GM23248 (cell line): ENCODE measurements at places on chromosomes 6 and 20. TPM values are rescaled to one million over a fixed set of nuclear protein-coding genes. Genes with fewer than 3 reads are reported as not detected.
A peak's percentile ranks its signal among the peaks of the same experiment; 100 is the strongest.

DNA sequence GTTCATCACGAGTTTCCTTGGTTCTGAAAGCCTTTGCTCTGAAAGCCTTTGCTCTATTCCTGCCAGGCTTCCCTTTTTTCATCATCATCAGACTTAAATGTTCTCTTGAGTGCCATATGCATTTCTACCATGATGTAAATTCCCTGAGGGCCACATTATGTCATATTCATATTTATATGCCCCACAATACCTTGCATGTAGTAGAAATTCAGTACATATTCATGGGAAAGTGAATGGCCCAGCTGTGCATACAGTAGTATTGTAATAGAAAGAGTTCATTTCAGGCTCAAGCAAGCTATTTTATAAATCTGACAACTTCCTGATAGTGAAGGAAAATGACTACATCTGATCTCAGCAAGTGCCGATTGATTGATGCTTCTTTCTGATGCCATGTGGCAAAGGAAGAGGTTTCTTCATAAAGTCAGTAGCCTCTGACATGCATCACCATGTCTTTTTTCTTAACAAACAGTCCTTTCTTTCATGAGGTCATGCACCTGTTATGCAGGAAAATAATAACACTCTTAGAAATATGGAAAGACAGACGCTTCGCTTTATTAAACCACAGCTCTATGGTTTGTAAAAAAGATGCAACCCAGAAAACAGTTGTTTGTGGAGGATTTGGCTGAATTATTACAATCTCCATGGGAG, 308.7 kb downstream of the SAMD5 start:
- H3K4me3 ChIP-seq, result no peak overlapping the region
- DNase-seq, result no peak
- H3K27me3 ChIP-seq, result no peaks in the 10 kb centered on the region
- H3K36me3 ChIP-seq, result no peaks in the 10 kb centered on the region

The PPIL4 gene
- polyA plus RNA-seq, result 43.0 and 43.5 TPM in 2 replicates

- H3K36me3 ChIP-seq, result no peaks in the 10 kb centered on the region
- H3K27ac ChIP-seq, result no peak overlapping the region
- peak overlapping the region; percentile 61 for H3K4me3 ChIP-seq
- peak; percentile 52 for DNase-seq
- H3K27me3 ChIP-seq, result no peaks in the 10 kb centered on the region
Measured at GRCh38 chr20:36887752-36888090, 11.8 kb downstream of the TLDC2 start.

The PLA2G7 gene
- polyA plus RNA-seq, result not detected in 2 replicates

DNA sequence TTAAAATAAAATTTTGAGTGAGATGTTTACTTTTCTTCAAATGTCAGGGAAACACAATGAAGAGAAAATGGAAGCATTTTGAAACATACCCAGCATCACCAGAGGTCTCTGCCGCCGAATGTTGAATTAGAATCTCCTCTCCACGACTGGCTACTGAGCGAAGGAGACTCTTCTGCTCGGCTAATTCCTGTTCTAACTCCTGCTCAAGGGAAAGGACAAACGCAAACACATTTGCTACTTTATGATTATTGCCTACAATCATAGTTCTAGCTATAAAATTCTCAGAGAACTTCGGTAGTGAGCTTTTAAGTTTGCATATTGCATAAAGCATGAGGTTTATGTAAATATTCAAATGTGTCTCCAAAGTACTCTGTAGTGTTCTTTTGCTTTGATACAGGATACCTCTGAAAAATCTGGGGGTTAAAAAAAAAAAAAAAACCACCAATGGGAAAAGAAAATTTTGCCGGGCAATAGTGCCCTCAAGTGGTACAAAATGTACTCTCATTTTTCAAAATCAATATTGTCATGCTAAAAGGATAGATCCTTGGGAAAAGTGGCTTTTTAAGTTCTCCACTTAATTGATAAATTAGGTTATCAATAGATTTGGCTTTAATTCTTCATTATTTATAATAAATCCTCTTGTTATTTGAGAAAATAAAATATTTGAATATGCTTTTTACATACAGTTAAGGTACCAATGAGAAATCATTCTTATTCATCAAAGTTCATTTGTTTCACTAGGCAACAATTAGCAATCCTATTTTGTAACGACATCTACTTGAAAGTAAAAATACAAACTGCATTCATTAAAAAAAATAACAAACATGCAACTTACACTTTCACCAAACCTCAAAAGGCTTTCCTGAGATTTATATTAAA, 369.0 kb downstream of the SYNE1 start:
- peaks cover 41% of the 10 kb centered on the region for H3K4me1 ChIP-seq
- H3K27me3 ChIP-seq, result no peaks in the 10 kb centered on the region
- no peak overlapping the region for H3K4me3 ChIP-seq
- peak; percentile 50 for DNase-seq
- H3K27ac ChIP-seq, result no peak overlapping the region

The AVP gene
- not detected in 2 replicates for polyA plus RNA-seq

DNA sequence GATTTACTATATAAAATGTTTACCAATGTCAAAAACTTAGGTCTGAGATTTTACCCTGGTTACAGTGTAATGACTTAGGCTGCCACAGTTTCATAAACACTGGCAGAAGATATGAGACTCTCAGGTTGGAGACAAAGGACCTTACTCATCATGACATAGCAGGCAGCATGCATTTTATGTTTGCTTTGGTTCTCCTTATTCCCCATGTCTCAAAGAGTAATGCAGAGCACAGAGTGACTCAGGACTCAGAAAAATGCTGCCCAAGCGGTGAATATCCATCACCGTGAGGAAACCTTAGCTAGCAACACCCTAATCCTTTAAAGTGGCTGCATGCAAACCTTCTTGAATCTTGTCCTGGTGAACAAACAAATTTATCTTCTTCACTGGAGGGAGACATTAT, 112.1 kb upstream of the EYS start:
- no peak for DNase-seq
- H3K27me3 ChIP-seq, result no peaks in the 10 kb centered on the region
- no peak overlapping the region for H3K4me3 ChIP-seq
- H3K36me3 ChIP-seq, result no peaks in the 10 kb centered on the region
- no peak overlapping the region for H3K27ac ChIP-seq

The CST3 gene
- 782 and 784 TPM in 2 replicates for polyA plus RNA-seq

GRCh38 chr6:142474531-142475289, 172.9 kb downstream of the ADGRG6 start:
- peaks cover 5% of the 10 kb centered on the region; the same call in 1 of the 2 replicates for H3K4me1 ChIP-seq
- H3K4me3 ChIP-seq, result 0 out of 2 replicates have a peak overlapping the region, but pooled peaks have one; percentile 3
- H3K27me3 ChIP-seq, result no peaks in the 10 kb centered on the region
- H3K36me3 ChIP-seq, result no peaks in the 10 kb centered on the region
- DNase-seq, result peak; percentile 65

- no peaks in the 10 kb centered on the region for H3K27me3 ChIP-seq
- H3K27ac ChIP-seq, result peak overlapping the region; percentile 80
- DNase-seq, result peak; percentile 37
- H3K36me3 ChIP-seq, result no peaks in the 10 kb centered on the region
- H3K4me3 ChIP-seq, result peak overlapping the region; percentile 75
- peaks cover 14% of the 10 kb centered on the region; the same call in 1 of the 2 replicates for H3K4me1 ChIP-seq
Measured at GRCh38 chr6:100465701-100466409, 1.1 kb upstream of the SIM1 start.

The PCSK2 gene
- polyA plus RNA-seq, result not detected in 2 replicates

DNA sequence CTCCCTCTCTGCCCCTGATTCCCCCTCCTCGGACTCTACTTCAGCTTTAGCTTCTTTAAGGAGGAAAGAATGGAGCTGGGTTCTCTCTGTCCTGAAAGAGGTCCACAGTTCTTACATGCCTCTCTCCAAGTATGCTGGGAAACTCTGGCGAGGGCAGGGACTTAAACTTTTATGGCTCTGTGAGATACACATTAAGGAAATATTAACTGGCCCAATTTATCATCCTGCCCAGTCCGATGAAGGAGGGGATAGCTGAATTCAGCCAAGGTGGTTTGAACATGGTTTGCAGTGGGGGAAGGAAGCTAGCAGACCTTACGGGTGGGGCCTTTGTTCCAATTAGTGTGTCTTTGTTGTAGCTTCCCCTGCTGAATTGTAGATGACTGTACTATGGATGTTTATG, 121.7 kb downstream of the EYA4 start:
- no peak overlapping the region for H3K27ac ChIP-seq
- H3K36me3 ChIP-seq, result no peaks in the 10 kb centered on the region
- H3K27me3 ChIP-seq, result no peaks in the 10 kb centered on the region; the same call in 1 of the 2 replicates
- no peak for DNase-seq

The PLN gene
- polyA plus RNA-seq, result 0.49 TPM in 1 of 2 replicates, not detected in the other

DNA sequence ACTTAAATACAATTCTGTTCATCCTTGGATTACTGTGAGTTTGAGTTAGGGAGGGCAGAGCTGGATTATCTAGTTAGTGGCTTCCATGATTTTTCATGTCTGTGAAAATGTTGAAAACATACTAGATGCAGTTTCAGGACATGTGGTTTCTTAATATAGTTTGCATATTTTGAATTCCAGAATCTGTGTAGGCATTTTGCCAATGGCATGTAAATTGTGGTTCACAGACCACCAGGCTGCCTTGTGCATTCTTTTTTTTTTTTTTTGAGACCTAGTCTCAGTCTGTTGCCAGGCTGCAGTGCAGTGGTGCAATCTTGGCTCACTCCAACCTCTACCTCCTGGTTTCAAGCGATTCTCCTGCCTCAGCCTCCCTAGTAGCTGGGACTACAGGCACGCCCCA, 42.8 kb downstream of the CDC5L start:
- peaks cover 25% of the 10 kb centered on the region for H3K36me3 ChIP-seq
- H3K27ac ChIP-seq, result no peak overlapping the region
- H3K4me3 ChIP-seq, result no peak overlapping the region
- no peak for DNase-seq

DNA sequence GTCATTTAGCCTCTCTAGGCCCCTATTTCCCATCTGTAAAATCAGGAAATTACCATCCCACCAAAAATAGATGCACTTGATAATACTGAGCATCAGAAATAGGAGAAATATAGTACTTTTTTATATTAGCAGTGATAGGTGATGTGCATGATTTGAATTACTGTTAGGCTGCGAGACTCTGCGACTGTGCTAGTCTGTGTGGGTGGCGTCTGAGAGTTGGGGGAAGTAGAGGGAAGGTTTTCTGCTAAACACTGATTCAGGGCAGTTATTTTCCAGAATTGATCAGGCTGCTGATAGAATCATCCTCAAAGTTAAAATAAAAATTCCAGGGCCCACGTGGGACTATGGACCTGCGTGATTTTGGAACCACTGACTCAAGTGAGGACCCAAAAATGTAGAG, 60.4 kb upstream of the ARMH2 start:
- no peak for DNase-seq
- no peaks in the 10 kb centered on the region for H3K36me3 ChIP-seq

The DEF6 gene
- polyA plus RNA-seq, result 1.3 and 1.7 TPM in 2 replicates

- no peak overlapping the region for H3K27ac ChIP-seq
- H3K4me3 ChIP-seq, result no peak overlapping the region
- H3K36me3 ChIP-seq, result no peaks in the 10 kb centered on the region
- DNase-seq, result no peak
- no peaks in the 10 kb centered on the region for H3K27me3 ChIP-seq
- H3K4me1 ChIP-seq, result no peaks in the 10 kb centered on the region
Measured at GRCh38 chr6:23319582-23319981, 750.2 kb downstream of the HDGFL1 start.

GRCh38 chr6:105539911-105540310, 137.0 kb upstream of the PREP start:
- H3K4me1 ChIP-seq, result no peaks in the 10 kb centered on the region
- DNase-seq, result peak; percentile 14
- no peak overlapping the region for H3K27ac ChIP-seq
- no peaks in the 10 kb centered on the region for H3K27me3 ChIP-seq
- H3K4me3 ChIP-seq, result no peak overlapping the region

GRCh38 chr6:3090013-3090412, 21.7 kb downstream of the RIPK1 start:
- H3K36me3 ChIP-seq, result peaks cover 18% of the 10 kb centered on the region
- peak; percentile 19 for DNase-seq
- peak overlapping the region; percentile 74; the same call in 1 of the 2 replicates for H3K27ac ChIP-seq
- H3K4me3 ChIP-seq, result no peak overlapping the region
- H3K27me3 ChIP-seq, result no peaks in the 10 kb centered on the region
- H3K4me1 ChIP-seq, result peaks cover 23% of the 10 kb centered on the region

GRCh38 chr20:3710011-3710466, 2.4 kb downstream of the SIGLEC1 start:
- no peak for DNase-seq
- H3K27me3 ChIP-seq, result no peaks in the 10 kb centered on the region
- no peaks in the 10 kb centered on the region; the same call in 1 of the 2 replicates for H3K4me1 ChIP-seq
- H3K27ac ChIP-seq, result no peak overlapping the region

The SIRPG gene
- polyA plus RNA-seq, result not detected in 2 replicates

The HLA-DRB1 gene
- 0.21 and 0.52 TPM in 2 replicates for polyA plus RNA-seq

The BANF2 gene
- polyA plus RNA-seq, result not detected in 2 replicates

DNA sequence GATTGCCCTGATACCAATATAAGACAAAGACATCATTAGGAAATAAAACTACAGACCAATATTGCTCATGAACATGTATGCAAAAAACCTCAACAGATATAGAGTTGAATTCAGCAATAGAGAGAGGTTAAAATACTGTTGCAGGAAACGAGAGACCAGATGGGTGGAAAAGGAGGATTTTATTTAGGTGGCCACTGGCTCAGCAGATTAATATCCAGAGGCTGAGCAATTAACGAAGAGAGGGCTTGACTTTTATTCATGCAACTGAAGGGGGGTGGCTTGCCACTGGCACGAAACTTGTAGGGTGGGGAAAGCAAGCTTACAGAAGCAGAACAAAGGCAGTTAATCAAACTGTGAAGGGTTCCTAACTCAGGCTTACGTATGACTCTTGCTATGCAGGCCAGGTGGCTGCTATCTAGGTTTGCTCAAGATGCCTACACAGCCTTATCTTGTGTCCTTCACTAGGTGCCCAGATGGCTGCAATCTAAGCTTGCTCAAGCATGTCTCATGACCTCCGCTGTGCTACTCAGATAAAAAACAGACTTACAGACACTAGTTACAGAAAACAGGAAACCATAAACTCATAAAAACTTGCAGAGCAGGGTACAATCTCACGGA, 126.4 kb downstream of the MMUT start:
- no peaks in the 10 kb centered on the region for H3K36me3 ChIP-seq
- H3K4me1 ChIP-seq, result no peaks in the 10 kb centered on the region
- H3K4me3 ChIP-seq, result no peak overlapping the region
- no peaks in the 10 kb centered on the region for H3K27me3 ChIP-seq

GRCh38 chr6:130933712-130934200, 106.5 kb downstream of the SMLR1 start:
- H3K4me1 ChIP-seq, result peaks cover 61% of the 10 kb centered on the region
- H3K4me3 ChIP-seq, result peak overlapping the region; percentile 24
- peak; percentile 67 for DNase-seq
- no peaks in the 10 kb centered on the region for H3K36me3 ChIP-seq
- H3K27me3 ChIP-seq, result no peaks in the 10 kb centered on the region

DNA sequence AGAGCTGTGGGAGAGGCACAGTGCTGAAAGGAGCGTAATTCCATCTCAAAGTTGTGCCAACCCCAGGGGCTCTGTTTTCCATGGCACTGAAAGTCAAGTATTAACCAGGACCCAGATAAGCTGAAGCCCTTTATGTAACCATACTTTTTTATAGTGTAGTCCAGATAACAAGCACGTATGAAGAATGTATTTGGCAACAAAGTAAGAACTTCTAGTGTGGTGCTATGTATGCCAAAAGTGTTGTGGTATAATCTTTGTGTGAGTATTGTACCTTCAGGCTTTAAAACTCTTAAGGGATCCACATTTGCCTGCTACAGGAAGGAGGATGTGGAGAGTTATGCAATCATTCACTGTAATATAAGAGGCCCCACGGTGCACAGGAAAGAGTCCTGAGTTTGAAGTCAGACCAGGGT, 129.4 kb downstream of the IBTK start:
- H3K4me3 ChIP-seq, result no peak overlapping the region
- peak; percentile 1 for DNase-seq
- H3K27me3 ChIP-seq, result no peaks in the 10 kb centered on the region
- H3K36me3 ChIP-seq, result no peaks in the 10 kb centered on the region
- H3K27ac ChIP-seq, result no peak overlapping the region
- H3K4me1 ChIP-seq, result no peaks in the 10 kb centered on the region

The PNLDC1 gene
- not detected in 2 replicates for polyA plus RNA-seq

GRCh38 chr6:71290611-71291010, 2.0 kb downstream of the OGFRL1 start:
- H3K27ac ChIP-seq, result no peak overlapping the region
- H3K36me3 ChIP-seq, result peaks cover 8% of the 10 kb centered on the region; the same call in 1 of the 2 replicates
- H3K4me3 ChIP-seq, result peak overlapping the region; percentile 83; the same call in 1 of the 2 replicates
- H3K27me3 ChIP-seq, result no peaks in the 10 kb centered on the region
- DNase-seq, result no peak
